ENCODE measurements at places on chromosomes 6 and 20.

DNA sequence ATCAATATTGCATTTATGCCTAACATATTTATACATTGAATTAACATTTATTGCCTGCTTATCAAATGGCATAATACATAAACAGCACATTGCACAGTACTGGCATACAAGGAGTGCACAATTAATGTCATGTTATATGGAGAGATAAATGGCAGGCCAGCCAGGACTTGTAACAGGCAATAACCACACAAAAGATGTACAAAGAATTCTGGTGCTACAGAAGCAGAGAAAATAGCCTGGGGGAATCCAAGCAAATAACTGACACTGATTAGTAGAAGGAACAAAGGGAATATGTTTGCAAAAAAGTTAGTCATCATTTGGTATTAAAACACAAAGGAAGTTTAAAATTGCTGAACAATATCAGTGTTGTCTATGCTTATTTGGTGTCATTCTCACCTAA is 27.3 kb downstream of the COL21A1 start:
- DNase-seq = no peak

DNA sequence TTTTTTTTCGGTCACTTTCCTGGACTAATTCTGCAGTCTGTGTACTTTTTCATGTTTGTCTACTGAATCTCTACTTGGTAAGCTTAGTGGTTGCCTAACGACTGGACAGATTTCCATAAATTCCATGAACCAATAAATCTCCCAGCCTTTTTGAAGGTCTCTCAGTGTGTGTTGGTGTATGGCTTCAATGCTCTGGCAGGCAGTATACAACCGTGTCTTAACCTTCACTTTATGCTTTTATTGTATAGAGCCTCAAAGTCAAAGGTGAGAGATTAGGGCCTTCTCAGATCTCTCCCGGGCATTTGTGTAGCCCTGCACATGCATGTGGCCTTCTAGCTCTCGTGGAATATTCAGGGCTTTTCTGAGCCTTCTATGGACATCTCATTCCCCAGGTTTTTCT is 14.3 kb upstream of the CMTR1 start:
- DNase-seq = no peak

GRCh38 chr6:10463491-10464481 is 48.9 kb upstream of the TFAP2A start:
- no peak for DNase-seq

DNA sequence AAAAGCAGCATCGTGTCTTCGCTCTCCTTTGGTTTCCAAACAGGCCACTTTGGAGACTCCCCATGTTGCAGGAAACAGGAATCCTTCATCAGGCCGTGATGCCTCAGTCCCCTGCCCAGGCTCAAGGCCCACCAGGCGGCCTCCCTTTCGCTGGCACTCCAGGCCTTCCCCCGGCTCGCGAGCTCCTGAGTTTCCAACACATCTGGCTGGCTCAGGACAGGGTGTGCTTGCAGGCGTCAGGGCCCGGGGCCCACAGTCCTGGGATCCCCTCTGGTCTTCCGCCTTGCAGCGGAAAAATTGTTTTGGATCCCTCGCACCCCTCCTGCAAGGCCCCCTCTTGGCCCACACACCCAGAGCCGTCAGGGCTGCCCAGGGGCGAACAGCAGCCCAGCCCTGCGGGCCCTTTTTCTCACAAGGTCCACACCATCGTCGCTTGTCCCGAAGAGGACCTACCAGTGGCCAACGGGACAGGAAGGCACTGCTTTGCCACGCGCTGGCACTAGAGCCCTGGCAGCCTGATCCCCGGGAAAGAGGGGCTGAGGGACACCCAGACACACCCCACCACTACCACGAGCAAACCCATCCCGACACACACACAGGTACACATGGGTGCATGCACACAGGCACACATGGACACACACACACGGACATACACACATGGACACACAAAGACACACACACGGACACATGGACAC is 1930.9 kb upstream of the DEFB115 start:
- no peak for DNase-seq

DNA sequence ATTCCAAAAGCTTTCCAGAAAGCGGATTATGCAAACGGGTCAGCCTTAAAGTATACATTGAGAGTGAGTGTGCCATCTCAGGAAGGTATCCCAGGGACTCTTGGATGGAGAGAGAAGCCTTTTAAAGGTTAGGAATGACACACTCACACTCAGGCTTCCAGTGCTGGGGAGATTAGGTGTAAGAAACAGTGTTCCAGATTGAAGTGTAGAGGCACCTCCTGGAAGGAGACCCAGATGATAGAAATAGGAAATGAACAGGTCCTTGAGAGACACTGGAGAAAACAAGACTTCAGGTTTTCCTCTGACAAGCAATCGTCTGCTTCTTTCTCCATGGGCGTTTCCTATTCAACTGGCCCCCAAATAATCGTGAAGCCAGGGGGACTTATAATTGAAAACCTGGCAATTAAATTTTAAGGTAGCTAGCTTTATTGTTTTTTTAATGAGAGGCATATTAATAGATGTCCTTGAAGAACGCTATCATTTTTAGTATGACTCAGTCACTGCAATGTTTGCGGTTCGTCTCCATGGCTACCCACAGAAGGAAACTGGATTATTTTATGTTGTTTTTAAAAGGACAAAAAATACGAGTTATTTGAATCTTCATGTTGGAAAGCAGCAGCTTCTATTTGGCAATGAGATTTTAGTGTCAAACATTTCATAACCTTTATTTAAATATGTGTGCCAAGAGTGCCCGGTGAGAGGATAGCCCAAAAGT is 85.3 kb downstream of the TRMT6 start:
- no peak for DNase-seq

DNA sequence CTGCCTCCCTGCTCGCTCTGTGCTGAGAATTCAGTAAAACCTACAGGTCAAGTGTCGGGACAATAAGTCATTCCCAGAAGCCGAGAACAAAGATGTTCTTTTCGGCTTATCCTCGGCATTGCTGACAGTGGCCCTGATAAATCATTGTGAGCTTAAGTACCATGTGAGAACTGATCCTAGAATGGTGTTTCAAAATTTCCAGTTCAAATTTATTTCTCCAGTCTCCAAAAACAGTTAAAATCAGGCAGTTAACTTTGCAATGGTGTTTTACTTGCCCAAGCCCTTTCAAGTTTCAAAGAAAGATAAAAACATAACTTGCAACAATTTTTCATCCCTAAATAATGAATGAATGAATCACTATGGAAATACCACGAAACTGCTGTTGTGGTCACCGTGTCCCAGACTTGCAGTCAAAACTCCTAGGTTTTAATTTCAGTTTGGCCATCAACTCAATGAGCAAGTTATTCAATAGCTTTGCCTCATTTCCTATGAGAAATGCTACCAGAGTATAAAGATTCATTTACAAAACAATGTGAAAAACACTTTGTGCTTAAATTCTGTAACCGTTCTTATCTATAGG is 4.3 kb downstream of the ATP5F1E start:
- no peak for DNase-seq

- no peak for DNase-seq
Observed at GRCh38 chr6:106799031-106799894, 169.9 kb downstream of the QRSL1 start.

DNA sequence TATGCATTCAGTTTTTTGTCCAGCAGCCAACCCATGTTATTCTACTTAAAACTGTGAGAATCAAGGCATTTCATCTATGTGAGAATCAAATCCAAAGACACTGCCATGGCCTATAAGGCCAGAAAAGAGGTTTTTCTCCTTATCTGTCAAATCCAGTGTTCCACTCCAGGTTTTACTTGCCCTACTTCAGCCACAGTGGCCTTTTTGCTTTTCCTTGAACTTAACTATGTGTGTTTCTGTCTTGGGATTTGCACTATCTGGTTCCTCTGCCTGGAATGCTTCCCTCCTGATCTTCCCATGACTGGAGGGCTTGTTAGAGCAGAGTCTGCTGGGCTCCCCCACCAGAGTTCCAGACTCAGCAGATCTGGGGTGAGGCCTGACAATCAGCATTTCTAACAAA is 113.1 kb upstream of the DOK5 start:
- DNase-seq = no peak

GRCh38 chr6:127586372-127586771 is 9.4 kb downstream of the C6orf58 start:
- DNase-seq = no peak

DNA sequence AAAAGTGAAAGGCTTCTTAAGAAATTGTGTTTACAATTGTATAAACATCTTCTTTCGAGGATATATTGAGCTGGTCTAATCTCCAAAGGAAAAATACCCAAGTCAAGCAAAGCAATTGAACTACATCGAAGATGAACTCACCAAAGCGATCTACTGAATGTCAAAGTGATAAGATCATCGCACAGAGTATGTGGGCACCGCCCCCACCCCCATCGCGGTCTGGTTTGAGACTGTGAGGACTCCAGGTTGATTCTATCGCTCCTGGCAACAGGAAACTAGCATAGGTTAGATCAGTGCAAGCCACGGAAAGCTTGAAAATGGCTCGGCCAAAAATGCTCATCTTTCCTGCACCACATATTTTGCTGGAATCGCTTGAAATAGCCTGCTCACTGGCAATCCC is 133.2 kb upstream of the RPS6KA2 start:
- DNase-seq = no peak

DNA sequence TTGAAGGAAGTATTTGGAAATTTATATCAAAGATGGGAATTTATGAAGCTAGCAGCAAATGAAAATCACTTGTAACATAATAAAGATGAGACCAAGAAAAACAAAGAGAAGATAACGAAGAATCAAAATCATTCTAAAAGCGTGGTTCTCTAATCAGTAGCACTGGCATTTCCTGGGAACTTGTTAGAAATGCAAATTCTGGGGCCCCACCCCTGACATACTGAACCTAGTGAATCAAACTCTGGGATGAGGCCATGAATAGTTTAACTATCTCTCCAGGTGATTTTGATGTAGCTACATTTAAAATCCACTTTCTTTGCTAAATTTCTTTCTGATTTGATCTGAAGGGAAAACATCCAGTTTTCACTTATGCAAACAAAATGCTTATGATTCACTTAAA is 1075.6 kb downstream of the HACE1 start:
- DNase-seq = no peak

- no peak for DNase-seq
Observed at GRCh38 chr6:13355043-13355945, 27.0 kb upstream of the TBC1D7 start.

DNA sequence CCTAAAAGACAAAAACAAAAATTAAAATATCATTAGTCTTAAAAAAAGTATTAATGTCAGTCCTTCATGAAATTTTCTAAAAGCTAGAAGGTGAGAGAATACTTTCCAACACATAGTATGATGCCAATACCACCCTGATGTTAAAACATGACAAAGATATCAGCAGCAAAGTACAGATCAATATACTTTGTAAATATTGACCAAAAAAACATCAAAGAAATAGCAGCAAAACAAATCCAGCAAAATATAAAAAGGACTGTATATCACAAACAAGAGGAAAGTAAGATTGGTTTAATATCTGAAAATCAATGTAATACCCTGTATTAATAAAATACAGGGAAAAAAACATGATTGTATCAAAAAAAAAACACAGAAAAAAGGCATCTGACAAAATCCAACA is 51.4 kb downstream of the TASP1 start:
- DNase-seq = no peak

- no peak for DNase-seq
Observed at GRCh38 chr20:60817891-60818290, 434.2 kb upstream of the CDH4 start.

GRCh38 chr6:144349690-144350527 is 64.8 kb downstream of the UTRN start:
- no peak for DNase-seq

- DNase-seq = peak; percentile 67
Observed at GRCh38 chr6:150881911-150882481, 16.5 kb downstream of the MTHFD1L start.

DNA sequence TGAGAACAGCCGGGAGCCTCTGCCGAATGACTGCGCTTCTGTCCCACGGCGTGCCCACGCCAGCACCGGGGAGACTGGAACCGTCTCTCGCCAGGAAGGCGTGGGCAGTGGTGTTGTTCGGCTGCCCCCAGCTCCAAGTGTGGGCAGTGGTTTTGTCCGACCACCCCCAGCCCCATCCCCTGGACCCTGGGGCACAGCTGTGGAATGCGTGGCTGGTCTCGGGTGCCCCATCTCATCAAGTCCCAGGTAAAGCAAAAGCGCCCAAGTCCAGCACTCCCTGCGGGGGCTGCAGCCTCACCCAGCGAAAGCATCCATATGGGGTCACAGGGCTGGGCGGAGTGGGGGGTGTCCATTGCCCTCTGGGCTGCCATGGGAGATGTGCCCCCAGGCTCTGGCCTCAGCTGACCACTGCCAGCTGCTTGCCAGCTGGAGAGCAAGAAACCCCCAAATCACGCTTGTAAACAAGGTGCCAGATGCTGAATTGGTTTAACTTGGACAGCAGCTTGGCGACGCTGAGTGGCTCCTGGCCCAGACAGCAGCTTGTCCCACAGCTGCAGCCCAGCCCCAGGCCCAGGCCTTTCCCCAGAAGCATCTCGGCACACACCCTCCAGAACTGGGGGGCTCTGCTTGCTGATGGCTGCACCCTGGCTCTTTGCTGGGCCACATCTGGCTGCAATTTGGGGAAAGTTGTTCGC is 4.5 kb downstream of the CABLES2 start:
- no peak for DNase-seq

DNA sequence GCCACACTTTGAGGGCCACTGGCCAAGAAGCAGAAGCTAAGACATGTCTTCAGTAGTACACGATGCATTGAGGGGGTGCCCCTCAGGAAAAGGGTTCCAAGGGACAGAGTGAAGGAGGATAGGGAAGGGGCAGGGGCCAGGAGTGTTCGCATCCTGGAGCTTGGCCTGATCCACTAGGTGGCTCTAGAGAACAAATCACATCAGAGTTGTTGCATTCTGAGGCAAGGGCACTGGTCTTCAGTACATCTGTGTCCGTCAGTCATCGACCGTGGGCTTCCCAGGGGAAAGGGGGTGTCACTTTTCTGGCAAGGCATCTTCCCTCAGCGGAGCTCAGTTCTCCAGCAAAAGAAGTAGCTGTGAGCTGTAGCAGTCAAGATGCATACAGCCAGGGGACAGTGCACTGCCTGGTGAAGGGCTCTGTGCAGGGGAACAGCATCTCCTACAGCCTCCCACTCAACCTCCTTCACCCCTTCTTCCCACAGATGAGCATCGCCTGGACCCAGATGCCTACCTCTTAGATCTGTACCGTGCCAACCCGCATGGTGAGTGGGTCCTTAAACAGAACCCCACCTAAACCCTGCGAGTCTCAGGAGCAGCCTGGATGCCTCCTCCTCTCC is 47.8 kb downstream of the ARHGAP40 start:
- DNase-seq = peak; percentile 72

GRCh38 chr6:25655723-25656122 is 3.7 kb downstream of the SCGN start:
- no peak for DNase-seq

Data from SK-N-SH (cell line).